ENCODE measurements at places on chromosomes 3 and 15.

- no peak for DNase-seq
Observed at GRCh38 chr3:69674752-69675151, 64.5 kb upstream of the MITF start.

GRCh38 chr3:192130534-192131132 lies 596.7 kb downstream of the FGF12 start:
- peak; percentile 74 for DNase-seq

DNA sequence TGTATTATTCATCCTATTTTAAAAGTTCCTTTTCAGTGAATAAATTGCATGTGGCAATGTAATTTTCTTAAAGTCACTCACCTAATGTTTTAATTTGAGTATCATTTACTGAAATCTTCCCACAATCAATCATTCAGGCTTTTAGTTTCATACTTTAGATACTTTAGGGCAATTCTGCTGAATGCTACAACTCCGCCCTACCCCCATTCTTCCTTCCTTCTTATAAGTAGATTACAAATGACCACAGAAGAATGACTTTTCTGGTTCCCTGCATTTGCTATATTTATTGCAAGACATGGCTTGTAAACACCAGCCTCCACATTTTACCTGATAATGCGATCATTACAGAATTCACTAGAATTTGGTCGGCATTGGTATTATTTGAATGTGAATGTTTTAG lies 1061.9 kb downstream of the FHIT start:
- no peak for DNase-seq

DNA sequence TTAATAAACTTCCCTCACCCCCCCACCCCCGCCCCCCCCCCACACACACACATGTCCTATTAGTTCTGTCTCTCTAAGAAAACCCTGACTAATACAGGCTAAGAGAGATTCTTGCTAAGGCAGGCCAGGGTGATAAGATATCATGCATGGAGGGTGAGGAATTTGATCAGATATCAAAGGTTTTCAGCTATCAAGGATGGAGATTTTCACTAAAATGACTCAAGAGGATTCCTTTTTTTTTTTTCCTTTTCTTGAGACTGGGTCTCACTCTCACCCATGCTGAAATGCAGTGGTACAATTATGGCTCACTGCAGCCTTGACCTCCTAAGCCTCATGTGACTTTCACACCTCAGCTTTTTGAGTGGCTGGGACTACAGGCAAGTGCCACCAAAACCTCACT lies 14.9 kb upstream of the SENP7 start:
- no peak for DNase-seq

- peak; percentile 56 for DNase-seq
Observed at GRCh38 chr3:49906073-49906743, 2.5 kb upstream of the MST1R start.

DNA sequence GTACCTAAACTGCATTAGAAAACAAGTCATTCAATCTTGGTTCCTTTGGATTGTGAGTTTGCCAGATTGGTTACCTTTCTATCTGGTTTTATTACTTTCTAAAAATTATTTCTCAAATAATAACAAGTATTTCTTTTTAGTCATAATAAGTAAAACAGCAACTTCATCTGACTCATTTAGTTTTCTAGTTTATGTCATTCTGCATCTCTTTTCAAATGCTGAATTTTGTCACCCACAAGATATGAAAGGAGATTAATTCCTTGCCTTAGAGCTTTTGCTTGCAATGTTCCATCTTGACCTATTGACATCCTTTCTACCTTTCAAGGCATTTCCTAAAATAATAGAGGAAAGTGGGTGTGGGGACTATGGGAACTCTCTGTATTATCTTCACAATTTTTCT lies 253.6 kb upstream of the PEX5L start:
- DNase-seq, result no peak

GRCh38 chr15:69104050-69104750 lies 56.2 kb upstream of the GLCE start:
- DNase-seq, result no peak

DNA sequence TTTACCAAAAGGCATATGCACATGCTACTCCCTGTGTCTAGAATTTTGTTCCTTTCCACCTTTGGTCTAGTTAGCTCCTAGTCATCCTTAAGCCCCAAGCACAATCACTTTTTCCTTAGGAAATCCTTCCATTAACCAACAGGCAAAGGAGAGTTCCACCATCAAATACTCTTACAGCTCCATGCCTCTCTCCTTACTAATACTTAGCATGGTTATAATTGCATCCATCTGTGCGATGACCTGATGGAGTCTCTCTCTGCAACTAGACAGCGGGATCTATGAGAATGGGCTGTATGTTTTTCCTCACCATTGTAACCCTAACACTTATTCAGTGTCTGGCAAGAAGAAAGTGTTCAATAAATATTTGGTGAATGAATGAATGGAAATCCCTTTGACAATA lies 69.3 kb upstream of the SMAD3 start:
- no peak for DNase-seq

GRCh38 chr3:36792342-36792741 lies 28.0 kb upstream of the DCLK3 start:
- DNase-seq, result no peak

DNA sequence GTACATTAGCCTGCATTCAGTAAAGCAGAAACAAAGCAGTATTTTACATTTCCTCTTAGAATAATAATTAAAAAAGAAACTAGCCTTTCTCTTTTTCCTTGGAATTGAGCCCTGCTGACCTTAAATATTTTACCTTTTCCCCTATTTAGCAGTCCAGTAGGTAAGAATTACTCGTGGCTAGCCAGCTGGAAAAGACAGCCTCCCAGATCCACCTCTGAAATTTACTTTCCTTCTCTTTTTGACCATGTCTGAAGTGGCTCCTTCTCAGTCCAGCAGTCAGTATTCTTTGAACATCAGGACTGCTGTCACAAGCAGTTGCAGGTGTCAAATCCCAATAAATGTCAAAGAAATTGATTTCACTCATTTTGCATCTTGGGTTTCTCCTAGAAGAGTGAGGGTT lies 311.5 kb upstream of the DCBLD2 start:
- no peak for DNase-seq

- DNase-seq, result no peak
Observed at GRCh38 chr15:51255533-51255932, 82.9 kb downstream of the CYP19A1 start.

- DNase-seq, result no peak
Observed at GRCh38 chr3:188594139-188594538, 440.2 kb downstream of the LPP start.

- no peak for DNase-seq
Observed at GRCh38 chr15:99717161-99718009, 15.9 kb downstream of the LYSMD4 start.

DNA sequence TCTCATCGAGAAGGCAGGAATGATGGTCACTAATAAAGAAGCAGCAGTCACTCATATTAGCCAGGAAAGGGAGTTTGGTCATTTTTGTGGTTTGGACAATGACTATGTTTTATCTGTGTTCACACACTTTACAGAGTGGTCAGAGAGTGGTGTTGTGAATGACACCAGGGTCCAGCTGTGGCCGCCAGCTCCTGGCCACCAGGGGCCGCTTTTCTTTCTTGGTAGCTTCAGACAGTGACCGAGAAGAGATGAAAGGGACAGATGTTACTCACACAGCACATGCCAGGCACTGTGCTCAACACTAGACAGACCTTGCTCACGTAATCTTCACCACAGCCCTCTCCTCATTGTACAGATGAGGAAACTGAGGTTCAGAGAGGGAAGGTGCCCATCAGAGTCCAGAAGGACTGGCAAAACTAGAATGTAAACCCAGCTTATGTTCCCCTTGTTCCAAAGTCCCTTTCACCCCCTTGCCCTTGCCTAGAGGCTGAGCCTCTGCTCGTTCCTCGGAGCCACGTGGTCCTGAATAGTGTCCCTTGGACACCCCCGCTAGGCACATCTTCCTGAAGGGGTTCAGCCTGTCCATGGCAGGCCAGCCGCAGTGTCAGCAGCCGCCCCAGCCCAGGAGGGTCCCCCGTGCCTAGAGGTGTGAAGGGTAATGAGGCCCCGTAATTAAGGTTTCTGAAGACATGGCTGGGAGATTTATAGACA lies 55.6 kb downstream of the CYP11A1 start:
- DNase-seq, result no peak

GRCh38 chr15:56244811-56245576 lies 1.3 kb upstream of the RFX7 start:
- DNase-seq, result no peak

- DNase-seq, result no peak
Observed at GRCh38 chr3:9716801-9717555, 13.3 kb downstream of the CPNE9 start.

GRCh38 chr3:133573054-133573628 lies 345 bp upstream of the CDV3 start:
- DNase-seq, result peak; percentile 100

DNA sequence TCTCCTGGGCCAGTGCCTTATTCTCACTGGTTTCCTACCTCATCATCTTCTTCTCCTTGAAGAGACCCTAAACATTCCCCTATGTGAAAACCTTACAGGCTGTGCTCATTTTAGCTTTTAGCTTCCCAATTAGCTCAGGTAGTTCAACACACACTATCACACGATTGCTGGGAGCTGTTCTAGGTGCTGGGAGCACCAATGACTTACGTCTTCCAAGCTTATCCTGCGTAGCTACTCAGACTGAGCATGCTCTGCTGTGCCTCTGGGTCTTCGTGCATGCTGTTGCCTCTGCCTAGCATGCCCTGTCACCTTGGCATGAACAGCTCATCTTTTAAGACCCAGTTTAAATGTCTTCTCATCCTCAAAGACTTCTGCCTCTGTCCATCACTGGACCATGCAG lies 55.7 kb upstream of the APEH start:
- DNase-seq, result no peak

GRCh38 chr3:40704224-40704623 lies 179.5 kb downstream of the ZNF621 start:
- DNase-seq, result no peak

DNA sequence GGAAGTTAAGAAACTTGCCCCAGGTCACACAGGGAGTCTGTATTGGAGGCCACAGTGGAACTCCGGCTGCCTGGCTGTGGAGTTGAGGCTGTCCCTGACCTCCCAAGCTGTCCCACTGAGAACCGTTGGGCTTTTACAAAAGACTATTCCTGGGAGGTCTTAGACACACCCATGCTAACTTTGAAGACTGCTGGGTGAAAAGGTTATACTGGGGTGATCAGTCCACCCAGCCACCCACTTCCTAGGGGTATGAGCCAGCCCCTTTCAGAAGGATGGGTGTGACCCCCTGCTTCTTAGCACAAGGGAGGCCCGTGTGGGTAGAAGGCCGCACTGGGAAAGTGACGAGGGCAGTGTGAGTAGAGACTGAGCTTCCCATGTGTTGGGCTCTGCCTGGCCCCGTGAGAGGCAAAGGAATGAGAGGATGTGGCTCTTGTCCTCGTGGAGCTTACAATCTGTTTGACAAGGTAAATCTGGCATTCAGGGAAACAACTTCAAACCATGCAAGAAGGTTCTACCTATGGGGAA lies 19.0 kb downstream of the MRAS start:
- DNase-seq, result no peak

GRCh38 chr3:4577721-4578120 lies 84.6 kb downstream of the ITPR1 start:
- no peak for DNase-seq

DNA sequence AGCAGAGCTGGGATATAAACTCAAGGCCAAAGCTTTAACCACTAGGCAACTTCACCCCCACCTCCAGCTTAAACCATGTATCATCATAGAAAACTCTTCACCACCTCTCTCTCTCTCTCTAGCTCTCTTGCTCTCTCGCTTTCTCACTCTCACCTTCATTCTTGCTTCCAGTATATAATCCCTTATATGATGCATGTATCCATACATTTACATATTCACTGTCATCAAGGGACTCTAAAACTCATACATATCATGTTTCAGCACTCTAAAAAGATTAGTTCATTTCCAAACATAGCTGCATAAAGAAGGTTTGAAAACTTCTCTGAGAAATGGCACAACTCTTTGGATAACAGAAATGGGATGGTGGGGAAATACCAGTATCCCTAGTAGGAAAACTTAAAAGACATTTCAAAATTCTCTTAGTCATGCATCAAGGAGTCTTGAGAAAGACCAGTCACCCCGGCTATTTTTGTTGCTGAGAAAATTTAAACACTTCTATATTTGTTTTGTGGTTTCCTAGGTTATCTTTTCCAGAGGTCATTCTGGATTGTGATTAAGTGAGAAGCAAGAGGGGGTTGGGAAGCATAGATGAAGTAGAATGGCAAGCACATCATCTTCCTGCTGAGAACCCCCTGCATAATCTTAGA lies 447.8 kb upstream of the THBS1 start:
- no peak for DNase-seq

DNA sequence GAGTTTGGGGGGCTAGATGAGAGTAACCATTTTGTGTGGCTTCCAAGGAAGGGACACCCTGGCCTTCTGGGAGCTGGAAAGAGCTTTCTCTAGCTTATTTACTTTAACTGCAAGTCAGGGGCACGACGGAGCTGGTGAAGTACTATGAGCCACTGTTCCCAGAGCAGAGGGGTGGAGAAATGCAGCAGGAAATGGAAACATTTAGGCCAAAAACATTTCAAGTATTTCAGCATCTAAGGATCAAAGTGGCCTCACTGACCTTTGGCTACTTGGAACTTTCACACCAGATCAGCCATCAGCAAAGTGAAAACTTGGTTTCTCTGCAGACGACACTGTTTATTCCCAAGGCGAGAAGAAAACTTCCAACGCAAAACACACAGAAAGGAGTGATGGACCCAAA lies 7.9 kb downstream of the DGKG start:
- DNase-seq, result no peak

GRCh38 chr3:82208002-82208710 lies 446.7 kb upstream of the GBE1 start:
- DNase-seq, result no peak

DNA sequence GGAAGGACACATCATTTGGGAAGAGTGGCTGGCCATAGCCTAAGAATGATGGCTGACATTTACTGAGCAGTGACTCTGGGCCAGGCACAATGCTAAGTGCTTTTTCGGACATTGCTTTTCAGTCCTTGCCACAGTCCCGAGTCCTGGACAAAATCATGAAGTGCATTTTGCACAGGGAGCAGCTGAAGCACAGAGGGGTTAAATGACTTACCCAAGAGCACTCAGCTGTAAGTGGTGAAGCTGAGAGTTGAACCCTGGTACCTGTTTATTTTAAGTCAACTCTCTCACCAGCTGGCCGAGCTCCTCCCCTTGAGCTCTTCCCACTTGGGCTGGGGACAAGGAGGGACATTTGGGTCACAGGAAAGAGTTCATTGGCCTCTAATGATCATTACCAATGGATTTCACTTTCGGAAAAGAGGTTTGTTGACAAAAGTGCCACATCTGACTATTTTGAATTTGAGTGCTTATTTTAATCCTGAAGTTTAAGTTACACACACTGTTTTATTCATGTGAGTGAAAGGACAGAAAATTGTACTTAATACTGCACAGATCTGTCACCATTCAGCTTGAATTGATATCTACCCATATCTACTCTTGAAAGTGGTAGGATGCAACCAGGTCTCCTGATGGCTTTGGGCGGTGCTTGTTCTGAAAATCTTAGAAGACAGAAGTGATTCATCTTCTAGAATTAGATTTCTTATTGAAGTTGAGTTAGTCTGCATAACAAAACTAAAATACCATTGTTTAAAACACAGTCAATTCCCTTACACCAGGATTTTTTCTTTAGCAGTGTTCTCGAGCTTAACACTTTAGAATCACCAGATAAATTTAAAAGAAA lies 368.7 kb upstream of the PROK2 start:
- no peak for DNase-seq
